Placental pericyte (primary cell): ENCODE measurements at places on chromosomes 6 and 20. TPM values are rescaled to one million over a fixed set of nuclear protein-coding genes. Genes with fewer than 3 reads are reported as not detected.

Gene BAG2
- total RNA-seq = 12.7 and 16.2 TPM in 2 replicates

Gene LPA
- total RNA-seq = not detected in 2 replicates

Gene ESR1
- total RNA-seq = under 0.01 and 1.0 TPM in 2 replicates

Gene BMP7
- not detected in 2 replicates for total RNA-seq

Gene TTBK1
- total RNA-seq = not detected in 2 replicates

Gene SLC26A8
- total RNA-seq = not detected in 2 replicates

Gene GSTA2
- not detected in 2 replicates for total RNA-seq

Gene DLL1
- total RNA-seq = 0.22 and 0.86 TPM in 2 replicates

Gene MYCT1
- under 0.01 and 3.6 TPM in 2 replicates for total RNA-seq

Gene CD40
- total RNA-seq = 0.57 and 0.66 TPM in 2 replicates

Gene RSPO4
- total RNA-seq = not detected in 2 replicates

Gene BFSP1
- total RNA-seq = 3.9 and 4.7 TPM in 2 replicates

Gene PSORS1C1
- 1.3 and 2.3 TPM in 2 replicates for total RNA-seq

Gene ZHX3
- 9.0 and 38.4 TPM in 2 replicates for total RNA-seq

Gene SYTL3
- total RNA-seq = 1.5 and 3.1 TPM in 2 replicates

Gene HLA-DRA
- 0.22 and 0.72 TPM in 2 replicates for total RNA-seq

Gene MCCD1
- not detected in 2 replicates for total RNA-seq

Gene DNAAF9
- total RNA-seq = 15.3 and 16.6 TPM in 2 replicates

Gene SLC22A7
- total RNA-seq = not detected in 2 replicates

Gene RTF2
- 62.6 and 73.3 TPM in 2 replicates for total RNA-seq

Gene OR2H2
- total RNA-seq = not detected in 2 replicates

Gene MOXD1
- 9.9 and 25.2 TPM in 2 replicates for total RNA-seq

Gene STX11
- 1.0 and 2.6 TPM in 2 replicates for total RNA-seq

Gene SAMD3
- total RNA-seq = 9.6 and 21.0 TPM in 2 replicates

Gene NHLRC1
- 2.0 and 2.4 TPM in 2 replicates for total RNA-seq

Gene MAP1LC3A
- 13.6 and 14.5 TPM in 2 replicates for total RNA-seq

Gene RAB44
- total RNA-seq = under 0.01 TPM in 1 of 2 replicates, not detected in the other

Gene RBPJL
- total RNA-seq = not detected in 2 replicates

Gene CHRNA4
- total RNA-seq = not detected in 2 replicates

Gene MACROD2
- 0.29 and 0.88 TPM in 2 replicates for total RNA-seq

Gene C6orf141
- 0.72 and 2.2 TPM in 2 replicates for total RNA-seq

Gene CFAP206
- not detected in 2 replicates for total RNA-seq
